Activated CD4-positive, alpha-beta memory T cell treated with anti-CD3 and anti-CD28 coated beads for 36 hours (primary cell): ENCODE measurements at places on chromosomes 3 and 15. TPM values are rescaled to one million over a fixed set of nuclear protein-coding genes. Genes with fewer than 3 reads are reported as not detected.

DNA sequence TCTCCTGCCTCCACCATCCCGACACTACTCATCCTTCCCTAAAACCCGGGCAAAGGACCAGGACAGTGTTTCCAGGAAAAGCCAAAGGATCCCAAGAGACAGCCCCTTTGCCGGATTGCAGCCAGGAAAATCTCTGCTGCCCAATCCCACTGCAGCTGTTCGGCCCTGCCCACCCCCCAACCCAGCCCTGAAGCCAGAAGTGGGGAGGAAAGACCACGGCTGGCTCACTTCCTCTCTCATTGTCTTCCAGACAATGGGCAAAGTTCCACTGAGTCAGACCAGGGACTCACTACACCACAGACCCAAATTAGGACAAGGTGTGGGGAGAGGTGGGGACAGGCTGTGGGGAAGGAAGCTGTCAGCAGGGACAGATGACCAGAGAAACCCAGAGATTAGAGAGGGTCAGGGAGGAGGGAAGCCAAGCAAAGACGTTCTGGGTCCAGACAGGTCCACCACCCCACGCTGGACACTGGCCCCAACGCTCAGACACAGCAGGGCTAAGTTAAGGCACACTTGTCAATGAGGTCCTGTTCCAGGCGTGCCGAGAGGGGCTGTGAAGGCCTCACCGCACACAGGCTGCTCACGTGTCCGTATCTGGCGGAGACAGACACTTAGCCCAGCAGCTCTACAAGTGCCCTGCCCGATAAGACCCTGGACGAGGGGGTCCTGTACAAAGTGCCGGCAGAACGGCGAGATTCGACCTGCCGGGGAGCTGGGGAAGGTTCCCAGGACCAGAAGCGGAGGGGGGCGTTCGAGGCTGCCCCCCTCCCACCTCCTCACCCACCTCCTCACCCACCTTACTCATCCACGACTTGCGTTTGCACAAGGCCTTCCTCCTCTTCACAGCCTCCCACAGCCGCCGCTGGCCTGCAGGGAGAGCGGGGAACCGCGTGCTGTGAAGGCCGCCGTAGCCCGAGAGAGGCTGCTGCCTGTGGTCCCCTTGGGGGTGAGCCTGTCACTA, 21.9 kb downstream of the TNK2 start:
- no peaks in the 10 kb centered on the region for H3K27me3 ChIP-seq
- H3K36me3 ChIP-seq = peaks cover 13% of the 10 kb centered on the region
- no peak overlapping the region for H3K27ac ChIP-seq
- H3K4me1 ChIP-seq = peaks cover under 1% of the 10 kb centered on the region
- no peak for DNase-seq

DNA sequence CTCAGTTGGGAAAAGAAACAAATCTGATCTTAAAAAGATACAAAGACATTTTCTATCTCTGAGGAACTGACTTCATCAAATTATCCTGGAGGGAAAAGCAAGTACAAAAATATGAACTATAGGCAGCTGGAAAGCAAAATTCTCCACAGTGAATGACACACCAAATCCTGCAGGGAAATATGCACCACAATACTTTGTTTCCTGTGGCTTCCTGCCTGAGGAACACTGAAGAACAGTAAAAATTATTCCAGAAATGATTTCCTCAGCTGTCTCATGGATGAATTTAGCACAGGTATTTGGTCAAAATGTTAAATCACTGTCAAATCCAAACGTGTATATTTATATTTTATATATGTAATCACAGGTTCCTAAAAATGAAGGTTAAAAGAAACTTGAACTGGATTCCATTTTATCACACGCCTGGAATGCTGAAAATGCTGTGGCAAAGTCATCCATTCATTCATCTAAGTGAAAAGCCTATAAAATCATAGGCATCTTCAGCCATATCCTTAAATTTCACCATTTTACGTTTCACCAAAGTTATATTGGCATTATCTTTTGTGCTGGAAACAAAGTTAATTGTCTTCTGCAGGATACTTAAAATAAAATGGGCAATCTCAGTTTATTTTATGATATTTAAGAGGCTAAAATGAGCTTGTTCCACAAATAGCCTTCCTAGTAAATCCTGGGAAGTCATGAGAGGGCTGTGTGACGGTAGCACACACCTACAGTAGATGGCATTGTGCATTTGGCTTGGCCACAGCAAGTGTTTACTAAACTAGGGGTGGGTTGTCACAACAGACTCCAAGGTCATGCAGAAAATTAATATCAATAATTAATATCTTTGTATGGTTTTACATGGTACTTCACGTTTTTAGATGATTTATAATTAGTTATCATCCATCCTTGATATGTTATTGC, 19.3 kb upstream of the TSC22D2 start:
- DNase-seq = no peak
- H3K27me3 ChIP-seq = no peaks in the 10 kb centered on the region
- no peak overlapping the region for H3K4me3 ChIP-seq

DNA sequence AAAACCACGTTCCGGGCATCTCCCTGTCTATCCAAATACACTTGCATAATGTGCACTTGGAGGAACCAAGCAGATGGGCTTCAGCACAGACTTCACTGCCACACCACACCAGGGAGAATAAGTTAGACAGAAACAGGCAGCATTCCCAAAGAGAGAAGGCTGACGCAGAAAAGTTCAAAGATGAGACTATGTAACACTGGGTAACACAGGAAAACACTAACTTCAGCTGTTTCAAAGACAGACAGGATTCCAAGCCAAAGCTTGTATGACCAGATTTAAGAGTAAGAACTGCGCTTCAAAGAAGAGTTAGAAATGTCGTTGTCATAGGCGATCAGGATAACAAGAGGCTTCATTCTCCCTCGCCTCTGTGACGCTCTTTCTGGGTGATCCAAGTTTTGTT, 19.9 kb downstream of the SLC51A start:
- peaks cover 11% of the 10 kb centered on the region for H3K4me1 ChIP-seq
- DNase-seq = no peak
- H3K27me3 ChIP-seq = no peaks in the 10 kb centered on the region
- H3K4me3 ChIP-seq = no peak overlapping the region

- no peak overlapping the region for H3K4me3 ChIP-seq
- peaks cover 32% of the 10 kb centered on the region for H3K36me3 ChIP-seq
- peaks cover 5% of the 10 kb centered on the region for H3K4me1 ChIP-seq
- no peak for DNase-seq
- no peak overlapping the region for H3K27ac ChIP-seq
Measured at GRCh38 chr3:120331076-120331475, 18.1 kb downstream of the LRRC58 start.

GRCh38 chr3:186930641-186931531, 560 bp downstream of the ST6GAL1 start:
- H3K27ac ChIP-seq = peak overlapping the region; percentile 97
- H3K27me3 ChIP-seq = no peaks in the 10 kb centered on the region

DNA sequence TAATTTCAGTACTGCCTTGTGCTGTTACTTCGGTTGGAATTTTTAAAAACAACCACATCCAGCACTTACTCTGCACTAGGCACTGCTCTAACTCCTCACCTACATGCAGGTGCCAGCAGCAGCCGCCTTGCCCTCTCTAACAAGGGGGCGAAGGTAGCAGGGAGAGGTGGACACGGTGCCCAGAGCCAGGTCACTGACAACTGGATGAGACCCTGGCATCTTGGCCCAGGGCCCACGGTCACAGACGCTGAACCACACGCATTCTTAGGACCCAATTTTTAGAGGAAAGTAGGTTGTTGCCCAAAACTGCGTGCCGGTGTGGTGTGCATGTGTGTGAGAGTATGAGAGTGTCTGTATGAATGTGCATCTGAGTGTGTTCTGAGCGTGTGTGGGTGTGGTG, 63.4 kb upstream of the GATA2 start:
- H3K4me3 ChIP-seq = no peak overlapping the region
- DNase-seq = no peak
- no peaks in the 10 kb centered on the region for H3K36me3 ChIP-seq
- peaks cover 52% of the 10 kb centered on the region for H3K27me3 ChIP-seq
- H3K4me1 ChIP-seq = peaks cover 11% of the 10 kb centered on the region

Gene ATP13A5
- total RNA-seq = not detected

Gene CALML4
- 7.0 TPM for total RNA-seq

Gene SMAD6
- 0.07 TPM for total RNA-seq

Gene SLC38A3
- not detected for total RNA-seq

Gene PRR20G
- not detected for total RNA-seq
